ENCODE measurements at places on chromosomes 3 and 15. TPM values are rescaled to one million over a fixed set of nuclear protein-coding genes. Genes with fewer than 3 reads are reported as not detected.

PLCH1 gene
- total RNA-seq, result 28.8 TPM

SCN5A gene
- total RNA-seq, result 3.9 TPM

DNA sequence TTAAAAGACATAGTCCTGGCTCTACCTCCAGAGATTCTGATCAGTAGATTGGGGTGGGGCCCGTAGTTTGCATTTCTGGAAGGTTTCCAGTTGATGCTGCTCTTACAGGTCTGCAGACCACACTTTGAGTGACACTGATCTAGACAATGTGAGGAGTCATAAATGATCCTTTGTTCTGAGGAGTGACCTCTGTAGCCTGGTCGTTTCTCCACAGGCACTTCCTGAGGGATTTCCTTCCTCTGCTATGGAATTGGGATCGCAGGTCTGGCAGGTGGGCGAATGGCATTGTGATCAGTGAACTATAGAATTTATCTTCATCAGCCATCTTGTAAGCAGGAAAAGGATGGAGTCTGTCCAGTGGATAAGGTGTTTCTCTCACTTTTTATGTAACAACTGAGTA is 5.5 kb downstream of the GFM1 start:
- no peaks in the 10 kb centered on the region for H3K27me3 ChIP-seq
- no peak for DNase-seq
- H3K4me1 ChIP-seq, result no peaks in the 10 kb centered on the region

DNA sequence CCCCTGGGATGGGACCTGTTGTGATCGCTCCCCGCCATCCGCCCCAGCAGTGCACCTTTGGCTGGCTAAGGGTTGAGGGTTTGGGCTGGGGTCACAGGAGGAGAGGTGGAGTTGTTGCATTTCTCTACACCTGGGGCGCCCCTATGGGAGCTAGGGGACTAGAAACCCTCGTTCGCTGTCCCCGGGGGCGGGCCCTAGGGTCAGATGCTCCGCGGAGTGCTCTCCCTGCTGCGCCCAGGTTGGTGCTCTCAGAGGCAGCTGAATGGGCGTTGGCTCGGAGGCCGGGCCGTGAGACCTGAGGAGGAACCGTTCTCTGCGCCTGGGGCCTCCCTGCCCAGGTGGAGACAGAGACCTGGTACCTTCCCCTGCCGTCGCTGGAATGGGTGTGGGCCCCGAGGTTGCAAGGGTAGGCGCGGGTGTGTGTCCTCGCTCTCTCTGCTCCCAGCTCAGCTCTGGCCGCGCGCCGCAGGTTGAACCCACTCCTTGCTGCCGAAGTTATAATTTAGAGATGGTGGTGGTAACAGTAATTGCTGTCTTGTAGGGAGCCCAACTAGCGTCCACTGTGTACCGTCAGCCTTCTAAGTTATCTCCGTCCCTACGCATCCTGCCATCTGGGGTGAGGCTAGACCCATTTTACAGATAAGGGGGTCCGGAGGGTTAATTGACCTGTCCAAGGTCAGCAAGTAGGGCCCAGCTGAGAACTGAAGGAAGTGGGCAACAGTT is 965 bp downstream of the FLNB start:
- H3K27ac ChIP-seq, result no peak overlapping the region
- H3K4me3 ChIP-seq, result peak overlapping the region; percentile 86
- H3K4me1 ChIP-seq, result peaks cover 4% of the 10 kb centered on the region
- peak; percentile 41 for DNase-seq
- H3K27me3 ChIP-seq, result no peaks in the 10 kb centered on the region
- H3K36me3 ChIP-seq, result no peaks in the 10 kb centered on the region

GRCh38 chr3:52013802-52014598 is 18.3 kb upstream of the RPL29 start:
- peaks cover 10% of the 10 kb centered on the region for H3K4me1 ChIP-seq
- H3K4me3 ChIP-seq, result no peak overlapping the region
- H3K27me3 ChIP-seq, result no peaks in the 10 kb centered on the region
- DNase-seq, result no peak
- H3K27ac ChIP-seq, result no peak overlapping the region

GRCh38 chr3:172142051-172142863 is 102.9 kb downstream of the FNDC3B start:
- H3K4me1 ChIP-seq, result peaks cover 50% of the 10 kb centered on the region
- H3K27me3 ChIP-seq, result no peaks in the 10 kb centered on the region
- no peak overlapping the region for H3K4me3 ChIP-seq
- H3K36me3 ChIP-seq, result no peaks in the 10 kb centered on the region
- no peak overlapping the region for H3K27ac ChIP-seq

Measured in neural progenitor cell (in vitro differentiated cells).